SHP77 treated with DMSO at 0.1 percent for 48 hours (cell line): ENCODE measurements at places on chromosomes 13 and 19.

DNA sequence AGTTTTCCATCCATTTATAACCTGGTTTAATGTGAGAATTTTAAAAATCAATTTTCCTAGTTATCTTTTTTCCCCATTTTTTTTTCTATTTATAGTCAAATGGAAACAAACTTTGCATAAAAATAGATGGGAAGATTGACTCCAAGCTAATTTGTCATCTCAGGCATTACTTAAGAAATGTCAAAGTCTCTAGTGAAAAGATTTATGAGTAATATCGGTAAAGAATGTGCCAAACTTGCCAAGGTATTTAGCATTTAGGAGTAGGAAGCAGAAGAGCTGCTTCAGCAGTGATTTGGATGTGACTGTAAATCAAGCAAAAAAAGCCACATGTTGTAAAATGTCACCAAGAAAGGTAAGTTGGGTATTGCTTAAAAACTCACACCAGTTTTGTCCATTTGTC, 108.6 kb downstream of the LACC1 start:
- DNase-seq, result no peak

DNA sequence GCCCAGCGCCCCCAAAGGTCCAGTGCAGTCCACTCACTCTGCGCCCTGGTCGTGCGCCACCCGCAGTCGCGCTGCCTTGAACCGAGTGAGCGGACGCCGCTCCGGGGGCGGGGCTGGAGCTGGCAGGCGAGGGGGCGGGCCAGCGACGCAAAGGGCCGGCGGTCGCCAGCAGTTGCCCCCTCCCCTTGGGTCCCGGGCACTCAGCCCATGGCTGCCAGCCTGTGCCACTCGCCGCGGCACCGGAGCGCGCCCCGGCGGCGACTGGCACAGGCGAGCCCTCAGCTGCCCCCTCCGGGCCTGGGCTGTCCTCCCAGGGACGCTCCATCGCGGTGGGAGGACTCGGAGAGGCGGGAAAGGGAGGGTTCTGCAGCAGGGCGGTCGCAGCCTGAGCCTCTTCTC, at the start of gene S1PR5:
Gene S1PR5 (minus strand): TSS at position 87 of the 399 bp plus-strand sequence. CDS start 2,436 bp downstream, outside the sequence.
- no peak for DNase-seq

DNA sequence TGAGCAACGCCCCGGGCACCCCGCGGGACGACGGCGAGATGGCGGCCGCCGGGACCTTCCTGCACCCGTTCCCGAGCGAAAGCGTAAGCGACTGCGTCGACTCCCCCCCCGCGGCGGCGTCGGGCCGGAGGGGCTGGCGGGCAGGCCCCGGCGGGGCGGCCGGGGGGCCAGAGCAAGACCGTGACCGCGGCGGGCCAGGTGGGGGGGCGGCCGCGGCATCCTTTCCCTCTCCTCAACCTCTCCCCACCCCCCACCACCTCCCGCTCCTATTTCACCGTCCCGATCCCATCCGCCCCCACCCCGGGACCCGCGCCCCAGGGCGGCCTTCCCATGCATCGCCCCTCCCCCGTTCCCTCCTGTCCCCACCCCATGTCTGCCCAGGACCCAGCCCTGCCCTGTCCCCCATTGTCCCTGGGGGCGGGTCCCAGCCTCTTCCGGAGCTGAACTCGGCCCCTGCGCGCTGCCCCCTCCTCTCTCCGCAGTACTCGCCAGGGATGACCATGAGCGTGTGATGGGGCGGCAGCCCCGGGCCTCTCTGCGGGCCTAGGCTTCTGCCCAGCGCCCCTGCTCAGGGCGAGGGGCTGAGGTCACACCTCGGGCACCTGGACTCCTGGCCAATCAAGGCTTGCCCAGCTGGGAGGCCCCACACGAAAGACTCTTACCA, 4.1 kb downstream of the ISYNA1 start:
- no peak for DNase-seq

GRCh38 chr13:106418556-106418955, 116.9 kb downstream of the EFNB2 start:
- no peak for DNase-seq

- peak; percentile 22 for DNase-seq
Observed at GRCh38 chr19:2049741-2050348, 1.2 kb downstream of the MKNK2 start.

GRCh38 chr13:97339988-97340749, 93.8 kb upstream of the RAP2A start:
- DNase-seq, result no peak

DNA sequence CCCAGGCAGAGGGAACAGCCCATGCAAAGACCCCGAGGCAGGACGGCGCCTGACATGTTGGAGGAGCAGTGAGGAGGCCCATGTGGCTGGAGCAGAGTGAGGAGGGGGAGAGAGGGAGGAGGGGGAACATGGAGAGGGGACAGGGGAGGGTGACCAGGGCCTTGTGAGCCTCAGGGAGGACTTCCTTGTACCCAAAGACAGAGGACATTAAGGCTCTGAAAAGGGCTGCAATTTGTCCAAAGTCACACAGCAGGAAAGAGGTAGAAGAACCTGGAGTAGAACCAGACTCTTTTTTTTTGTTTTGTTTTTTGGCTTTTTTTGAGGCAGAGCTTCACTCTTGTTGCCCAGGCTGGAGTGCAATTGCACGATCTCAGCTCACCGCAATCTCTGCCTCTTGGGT, 67.2 kb downstream of the CELF5 start:
- no peak for DNase-seq

DNA sequence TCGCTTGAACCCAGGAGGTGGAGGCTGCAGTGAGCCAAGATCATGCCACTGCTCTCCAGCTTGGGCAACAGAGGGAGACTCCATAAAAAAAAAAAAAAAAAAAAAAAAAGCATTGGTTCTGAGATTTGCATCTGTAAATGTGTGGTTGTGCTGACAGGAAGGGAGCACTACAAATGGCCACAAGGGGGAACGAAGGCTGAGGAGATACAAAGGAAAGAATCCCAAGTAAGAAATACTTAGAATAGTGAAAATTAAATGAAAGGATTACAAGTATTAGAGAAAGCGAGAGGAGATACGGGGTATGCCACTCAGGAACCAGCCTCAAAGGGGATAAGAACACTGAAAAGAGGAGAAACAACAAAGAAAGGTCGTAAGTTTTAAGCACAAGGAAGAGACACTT, 284.9 kb downstream of the KLF12 start:
- DNase-seq, result no peak
